ENCODE measurements at places on chromosomes 3 and 15. TPM values are rescaled to one million over a fixed set of nuclear protein-coding genes. Genes with fewer than 3 reads are reported as not detected.

GRCh38 chr3:160793722-160794252 is 37.8 kb downstream of the PPM1L start:
- no peak for DNase-seq

The WNT5A gene
- not detected for total RNA-seq

GRCh38 chr3:104460477-104461406 is 906.0 kb upstream of the ALCAM start:
- DNase-seq = no peak

DNA sequence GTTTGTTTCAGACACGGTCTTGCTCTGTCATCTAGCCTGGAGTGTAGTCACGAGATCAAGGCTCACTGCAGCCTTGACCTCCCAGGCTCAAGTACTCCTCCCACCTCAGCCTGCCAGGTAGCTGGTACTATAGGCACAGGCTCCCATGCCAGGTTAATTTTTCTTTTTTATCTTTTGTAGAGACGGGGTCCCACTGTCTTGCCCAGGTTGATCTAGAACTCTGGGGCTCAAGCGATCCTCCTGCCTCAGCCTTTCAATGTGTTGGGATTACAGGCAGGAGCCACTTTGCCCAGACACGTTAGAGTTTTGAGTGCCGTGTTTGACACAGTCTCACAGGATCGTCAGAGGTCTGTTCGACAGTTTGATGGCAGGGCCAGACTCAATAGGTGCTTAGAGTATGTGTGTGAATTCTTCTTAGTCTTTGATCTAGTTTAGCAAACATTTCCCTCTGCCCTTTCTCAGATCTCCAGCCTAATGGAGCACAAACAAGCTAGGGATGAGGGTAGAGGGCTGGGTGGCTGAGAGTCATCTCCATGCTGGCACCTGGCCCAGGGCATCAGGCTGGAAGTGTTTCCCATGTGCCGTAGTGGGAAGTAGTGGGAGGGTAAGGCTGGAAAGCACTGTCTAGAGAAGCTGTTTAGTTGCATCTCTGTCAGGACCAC is 66.1 kb upstream of the DLG1 start:
- DNase-seq = no peak

The REC114 gene
- not detected for total RNA-seq

The SHISA5 gene
- 148 TPM for total RNA-seq

GRCh38 chr15:39317225-39317624 is 263.7 kb upstream of the THBS1 start:
- DNase-seq = no peak

The CPLX3 gene
- total RNA-seq = not detected

GRCh38 chr3:182983876-182984275 is 3.5 kb upstream of the DCUN1D1 start:
- no peak for DNase-seq

The CLEC3B gene
- not detected for total RNA-seq

DNA sequence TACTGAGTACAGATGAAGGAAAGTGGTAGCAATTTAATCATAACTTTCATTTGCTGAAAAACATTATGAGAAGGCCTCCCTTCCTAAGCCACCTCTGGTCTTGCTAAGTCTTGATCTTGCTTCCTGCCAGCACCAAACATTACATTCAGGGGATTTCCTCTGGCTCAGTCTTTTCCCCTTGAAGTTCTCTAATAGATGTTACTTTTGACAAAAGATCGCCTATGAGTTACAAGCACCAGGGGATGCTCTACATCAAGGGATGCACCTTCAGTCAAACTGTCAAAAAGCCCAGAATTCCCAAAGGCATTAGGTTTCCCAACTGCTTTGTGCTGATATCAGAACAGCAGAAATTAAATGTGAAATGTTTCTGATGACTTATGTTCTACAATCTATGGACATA is 47.3 kb downstream of the AQP9 start:
- no peak for DNase-seq

DNA sequence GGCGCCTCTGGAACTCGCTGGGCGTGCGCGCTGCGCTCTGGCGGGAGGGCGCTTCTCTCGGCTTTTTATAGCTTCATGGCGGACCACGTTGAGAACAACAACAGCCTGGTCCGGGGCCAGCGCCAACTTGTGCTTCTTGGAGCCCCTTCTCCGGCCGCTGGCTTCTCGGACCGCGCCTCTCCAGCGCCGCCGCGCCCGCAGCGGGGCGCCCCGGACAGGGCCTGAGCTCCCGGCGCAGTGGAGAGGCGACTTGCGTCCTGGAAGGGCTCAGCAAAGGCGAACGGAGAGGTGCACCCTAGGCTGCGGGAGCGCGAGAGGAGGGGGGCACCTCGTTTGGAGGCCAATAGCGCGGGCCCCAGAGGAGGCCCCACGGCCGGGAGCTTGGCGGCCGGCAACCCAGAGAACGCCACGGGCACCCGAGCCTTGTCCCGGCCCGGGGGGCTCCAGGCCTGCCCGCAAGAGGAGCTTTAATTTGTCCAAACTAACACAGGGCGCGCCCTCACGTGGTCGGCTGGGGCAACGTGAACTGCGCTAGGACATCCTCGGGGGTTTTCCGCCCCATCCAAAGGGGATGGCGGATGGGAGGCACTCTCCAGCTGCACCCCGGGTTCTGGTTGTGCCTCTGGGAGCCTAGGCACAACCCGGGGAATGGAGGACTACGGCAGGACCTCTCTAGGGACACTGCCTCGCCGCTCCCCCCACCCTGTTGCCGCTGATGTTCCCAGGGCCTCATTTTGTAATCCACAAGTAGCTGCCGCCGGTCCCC is 37.8 kb downstream of the HMCES start:
- DNase-seq = peak; percentile 93

The DPPA2 gene
- not detected for total RNA-seq

DNA sequence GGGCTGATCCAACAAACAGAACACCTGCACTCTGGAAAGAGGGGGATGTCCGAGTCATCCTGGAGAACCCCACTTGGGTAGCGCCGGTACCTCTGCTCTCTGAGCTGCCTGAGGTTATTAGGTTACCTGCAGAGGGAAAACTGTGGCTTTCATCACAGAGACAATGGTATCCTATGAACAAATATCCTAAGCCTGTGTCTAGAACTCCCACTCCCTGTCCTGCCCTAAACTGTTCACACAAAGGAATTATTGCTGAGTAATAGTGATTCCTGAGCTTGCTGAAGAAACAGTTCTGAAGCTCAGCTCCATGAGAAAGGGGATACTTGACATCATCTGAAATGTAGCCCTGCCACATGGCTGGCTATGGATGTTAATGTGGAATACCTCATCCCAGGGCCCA is 31.9 kb upstream of the WNT5A start:
- DNase-seq = no peak

DNA sequence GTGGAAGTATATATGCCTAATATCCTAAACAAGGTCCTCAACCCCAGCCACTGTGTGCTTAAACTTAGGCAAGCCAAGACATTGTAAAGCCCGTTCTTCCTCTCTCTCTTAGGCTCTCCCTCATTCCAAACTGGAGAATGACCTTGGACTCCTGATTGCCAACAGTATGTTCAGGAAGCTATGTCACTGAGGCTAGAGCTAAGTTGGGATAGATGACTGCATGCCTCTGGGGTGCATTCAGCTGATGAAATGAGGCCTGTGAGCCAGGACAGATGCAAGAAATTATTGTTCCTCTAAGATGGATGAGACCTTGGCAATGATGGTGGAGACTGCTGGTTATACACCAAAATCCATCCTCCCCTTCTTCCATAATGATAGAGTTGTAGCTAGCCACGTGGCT is 27.9 kb upstream of the TBC1D21 start:
- DNase-seq = no peak
